CD4-positive, alpha-beta memory T cell (primary cell): ENCODE measurements at places on chromosomes 5 and 9. TPM values are rescaled to one million over a fixed set of nuclear protein-coding genes. Genes with fewer than 3 reads are reported as not detected.

GRCh38 chr9:127445851-127446712 is 5.1 kb downstream of the RPL12 start:
- DNase-seq = no peak

- no peak for DNase-seq
Measured at GRCh38 chr5:36669015-36669651, 62.7 kb downstream of the SLC1A3 start.

- DNase-seq = no peak
Measured at GRCh38 chr5:30908356-30908755, 285.1 kb upstream of the CDH6 start.

DNA sequence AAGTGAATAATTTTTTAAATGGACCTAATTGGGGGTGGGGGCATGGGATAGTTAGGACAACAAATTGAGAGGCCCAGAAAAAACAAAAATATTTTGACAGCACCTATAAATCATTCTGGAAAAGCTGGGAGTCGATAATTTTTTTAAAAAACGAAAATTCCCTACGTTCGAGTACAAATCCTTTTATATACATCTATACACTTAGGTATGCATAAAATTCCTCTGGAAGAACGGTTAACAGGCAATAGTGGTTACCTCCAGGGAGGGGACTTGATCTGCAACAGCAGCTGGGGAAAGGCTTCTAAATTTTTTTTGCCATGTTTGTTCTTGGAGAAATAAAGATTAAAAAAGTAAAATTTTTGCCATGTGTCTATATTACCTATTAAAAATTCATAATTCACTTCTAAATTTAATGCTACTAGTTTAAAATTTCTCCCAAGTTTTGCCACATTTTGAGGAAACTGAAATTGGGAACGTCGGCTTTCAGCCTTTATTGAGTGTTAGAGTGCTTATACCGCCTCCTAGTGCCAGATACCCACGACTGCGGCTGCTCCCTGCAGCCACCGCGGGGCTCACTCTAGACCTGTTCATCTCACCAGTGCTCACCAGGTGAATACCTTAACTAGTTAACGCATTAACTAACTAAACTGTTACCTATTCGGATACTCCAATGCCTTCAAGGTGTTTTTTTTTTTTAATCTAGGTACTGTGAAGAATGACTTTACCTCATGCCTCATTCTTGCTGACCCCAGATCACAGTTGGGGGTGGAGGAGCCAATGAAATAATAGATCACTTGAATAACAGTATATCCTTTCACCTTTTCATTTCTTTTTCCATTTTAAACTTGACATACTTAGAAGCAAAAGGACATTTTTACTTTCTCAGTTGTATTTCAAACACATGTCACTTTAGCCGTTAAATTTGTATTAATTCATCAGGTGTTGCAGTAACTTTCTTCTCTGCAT is 1.8 kb upstream of the BHMT start:
- DNase-seq = peak; percentile 19

DNA sequence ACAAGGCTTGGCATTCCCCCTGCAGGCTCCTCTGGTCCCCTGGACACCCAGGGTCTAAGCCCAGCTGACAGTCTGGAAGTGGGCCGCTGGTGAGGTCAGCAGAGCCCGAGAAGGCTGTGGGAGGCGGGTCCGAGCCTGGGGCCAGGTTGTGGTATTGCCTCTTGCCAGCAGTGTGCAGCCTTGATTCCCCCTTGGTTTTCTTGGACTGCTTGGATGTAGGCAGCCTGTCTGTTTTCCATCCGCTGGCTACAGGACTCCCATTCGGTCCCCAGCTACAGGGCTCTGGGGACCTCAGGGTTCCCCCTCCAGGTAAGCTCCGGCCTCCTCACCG is 1.6 kb downstream of the AIF1L start:
- DNase-seq = no peak

GRCh38 chr5:167792514-167792913 is 498.9 kb upstream of the WWC1 start:
- DNase-seq = no peak

- no peak for DNase-seq
Measured at GRCh38 chr9:27664121-27664779, 91.0 kb upstream of the C9orf72 start.

- DNase-seq = no peak
Measured at GRCh38 chr5:157918811-157919742, 60.1 kb upstream of the CLINT1 start.

DNA sequence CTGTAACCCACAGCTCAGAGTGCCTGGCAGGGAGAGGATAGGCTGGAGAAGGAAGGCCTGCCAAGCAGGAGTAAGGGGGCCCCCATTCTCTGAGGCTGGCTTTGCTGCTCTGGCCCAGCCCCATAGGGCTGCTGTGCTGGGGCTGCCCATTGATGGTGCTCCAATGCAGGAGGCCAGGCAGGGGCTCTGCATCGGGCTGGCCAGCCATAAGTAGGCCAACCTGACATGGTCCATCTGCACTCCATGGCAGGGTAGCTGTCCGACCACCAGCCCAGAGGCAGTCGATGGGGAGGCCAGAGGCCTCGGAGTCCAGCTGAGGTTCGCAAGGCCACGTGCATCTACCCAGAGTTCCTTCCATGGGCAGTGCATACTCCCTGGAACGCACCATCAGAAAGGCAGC is 75.0 kb upstream of the PITX1 start:
- no peak for DNase-seq

Gene MYMK
- not detected for total RNA-seq

Gene PCDHGB6
- total RNA-seq = 0.22 TPM

Gene GNA14
- total RNA-seq = not detected

Gene FOXD4L5
- 0.67 TPM for total RNA-seq

Gene NCS1
- total RNA-seq = 0.64 TPM

Gene GLDC
- total RNA-seq = not detected
